ENCODE measurements at places on chromosomes 7 and 10. TPM values are rescaled to one million over a fixed set of nuclear protein-coding genes. Genes with fewer than 3 reads are reported as not detected.

DNA sequence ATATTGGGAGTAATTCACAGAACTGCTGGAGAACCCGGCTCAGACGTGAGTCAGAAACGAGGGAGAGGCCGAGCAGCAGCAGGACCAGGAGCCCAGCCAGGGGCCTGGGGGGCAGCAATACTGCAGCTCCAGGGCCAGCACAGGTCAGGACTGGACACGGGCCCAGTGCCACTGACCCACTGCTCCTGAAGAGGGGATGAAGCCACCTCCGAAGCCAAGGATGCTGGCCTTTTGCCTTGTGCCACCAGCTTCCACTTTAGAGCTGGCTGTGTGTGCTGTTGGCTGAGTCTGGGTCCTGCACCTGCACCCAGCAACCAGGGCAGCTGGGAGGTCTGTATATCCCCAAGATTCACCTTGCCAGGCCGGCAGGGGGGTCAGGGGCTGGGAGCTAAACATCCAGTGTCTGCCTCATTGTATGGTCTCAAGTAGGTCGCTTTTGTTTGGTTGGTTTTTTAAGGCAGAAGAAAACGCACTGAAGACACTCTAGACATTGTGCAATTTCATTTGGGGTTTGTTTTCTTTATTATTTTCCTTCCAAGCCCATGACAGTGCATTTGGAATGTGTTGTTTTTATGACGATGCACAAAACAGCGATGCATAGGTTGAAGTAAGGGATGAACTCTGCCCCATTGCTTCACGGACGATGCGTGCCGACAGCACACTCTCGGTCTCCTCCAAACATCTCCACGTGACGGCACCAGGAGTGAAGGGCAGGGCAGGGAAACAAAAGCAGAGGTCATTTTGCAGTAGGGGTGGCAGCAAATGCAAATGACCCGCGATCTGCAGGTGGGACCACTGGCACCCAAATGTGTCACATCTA lies 27.7 kb upstream of the INSIG1 start:
- no peak for DNase-seq

SPDYE6 gene
- not detected for total RNA-seq

- no peak for DNase-seq
Observed at GRCh38 chr7:21986096-21986495, 40.4 kb upstream of the CDCA7L start.

DNA sequence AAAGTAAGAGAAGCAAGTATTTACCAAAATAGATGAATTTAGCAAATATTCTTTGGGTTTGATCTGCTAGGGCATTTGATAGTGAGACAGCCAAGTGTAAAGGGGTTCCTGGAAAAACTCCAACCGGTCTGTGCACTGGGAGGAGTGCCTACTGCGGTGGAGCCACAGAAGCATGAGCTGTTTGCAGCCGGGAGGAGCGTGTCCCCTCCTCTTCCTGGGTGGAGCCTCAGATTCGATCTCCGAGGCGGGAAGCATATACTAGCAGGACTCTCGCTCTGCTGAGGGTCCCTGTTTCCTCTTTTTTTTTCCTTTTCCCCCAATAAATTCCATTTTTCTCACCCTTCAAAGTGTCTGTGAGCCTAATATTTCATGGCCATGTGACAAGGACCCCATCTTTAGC lies 45.1 kb upstream of the MET start:
- no peak for DNase-seq

LLCFC1 gene
- total RNA-seq, result not detected

DNA sequence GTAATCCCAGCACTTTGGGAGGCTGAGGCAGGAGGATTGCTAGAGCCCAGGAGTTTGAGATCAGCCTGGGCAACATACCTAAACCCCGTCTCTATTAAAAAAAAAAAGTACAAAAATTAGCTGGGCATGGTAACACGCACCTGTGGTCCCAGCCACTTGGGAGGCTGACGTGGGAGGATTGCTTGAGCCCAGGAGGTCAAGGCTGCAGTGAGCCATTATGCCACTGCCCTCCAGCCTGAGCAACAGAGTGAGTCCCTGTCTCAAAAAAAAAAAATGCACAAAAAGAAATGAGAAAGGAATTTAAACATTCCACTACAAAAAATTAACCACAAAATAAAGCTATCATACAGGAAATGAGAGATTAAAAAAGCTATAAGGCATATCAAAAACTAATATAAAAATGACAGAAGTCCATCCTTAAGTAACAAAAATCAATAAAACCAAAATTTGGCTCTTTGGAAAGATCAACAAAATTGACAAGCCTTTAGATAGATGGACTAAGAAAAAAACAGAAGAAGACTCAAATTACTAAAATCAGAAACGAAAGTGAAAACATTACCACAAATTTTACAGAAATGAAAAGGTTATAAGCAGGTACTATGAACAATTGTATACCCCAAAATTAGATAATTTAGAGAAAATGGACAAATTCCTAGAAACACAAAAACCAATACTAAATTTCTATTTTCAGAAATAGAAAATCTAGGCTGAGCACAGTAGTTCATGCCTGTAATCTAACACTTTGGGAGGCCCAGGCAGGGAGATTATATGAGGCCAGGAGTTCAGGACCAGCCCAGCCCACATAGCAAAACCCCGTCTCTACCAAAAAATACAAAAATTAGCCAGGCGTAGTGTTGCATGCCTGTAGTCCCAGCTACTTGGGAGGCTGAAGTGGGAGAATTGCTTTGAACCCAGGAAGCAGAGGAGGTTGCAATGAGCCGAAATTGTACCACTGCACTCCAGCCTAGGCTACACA lies 42.4 kb upstream of the NANOS1 start:
- DNase-seq, result no peak

- no peak for DNase-seq
Observed at GRCh38 chr10:92792661-92793060, 55.7 kb upstream of the EXOC6 start.

DNA sequence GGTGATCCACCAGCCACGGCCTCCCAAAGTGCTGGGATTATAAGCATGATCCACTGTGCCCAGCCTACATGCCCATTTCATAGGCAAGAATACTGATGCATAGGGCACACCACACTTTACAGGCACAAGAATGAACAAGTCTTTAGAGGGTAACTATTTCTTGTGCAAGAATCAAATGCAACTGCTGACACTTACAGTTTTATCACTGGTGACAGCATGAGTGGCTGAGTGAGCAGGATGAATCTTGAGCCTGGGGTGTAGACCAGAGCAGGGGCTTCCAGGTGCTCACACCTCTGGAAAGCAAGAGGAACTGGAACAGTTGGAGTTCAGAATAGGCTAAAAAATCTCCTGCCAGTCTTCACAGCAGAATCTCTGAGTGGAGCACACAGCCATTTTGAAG lies 287.5 kb downstream of the KCNMA1 start:
- DNase-seq, result no peak

GRCh38 chr10:43801140-43801539 lies 152.5 kb upstream of the ZNF32 start:
- no peak for DNase-seq

OR2A1 gene
- total RNA-seq, result 0.20 TPM

MMP21 gene
- 0.20 TPM for total RNA-seq

LRRC61 gene
- total RNA-seq, result 3.0 TPM

- no peak for DNase-seq
Observed at GRCh38 chr7:149686449-149686848, 86.9 kb downstream of the ZNF467 start.

ZNF365 gene
- 2.7 TPM for total RNA-seq

DNA sequence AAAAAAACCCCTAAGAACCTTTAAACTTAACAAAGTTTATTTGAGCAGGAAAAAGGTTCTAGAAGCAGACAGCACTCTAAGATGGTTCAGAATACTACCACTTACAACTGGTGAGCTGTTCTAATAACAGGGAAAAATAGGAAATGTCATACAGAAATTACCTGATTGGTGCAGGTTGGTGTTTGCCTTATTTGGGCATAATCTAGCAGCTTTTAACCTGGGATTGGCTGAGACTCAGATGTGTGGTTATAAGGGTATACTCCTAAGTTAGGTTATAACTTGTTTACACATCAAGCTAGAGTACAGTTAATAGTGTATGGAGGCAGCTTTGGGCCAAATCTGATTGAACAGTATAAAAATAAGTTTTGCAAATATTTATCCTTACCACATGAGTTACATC lies 59.8 kb downstream of the MAPK8 start:
- no peak for DNase-seq

PDAP1 gene
- 14.3 TPM for total RNA-seq

- DNase-seq, result no peak
Observed at GRCh38 chr7:151395036-151395367, 14.8 kb downstream of the WDR86 start.

FBXW4 gene
- total RNA-seq, result 34.4 TPM

DNA sequence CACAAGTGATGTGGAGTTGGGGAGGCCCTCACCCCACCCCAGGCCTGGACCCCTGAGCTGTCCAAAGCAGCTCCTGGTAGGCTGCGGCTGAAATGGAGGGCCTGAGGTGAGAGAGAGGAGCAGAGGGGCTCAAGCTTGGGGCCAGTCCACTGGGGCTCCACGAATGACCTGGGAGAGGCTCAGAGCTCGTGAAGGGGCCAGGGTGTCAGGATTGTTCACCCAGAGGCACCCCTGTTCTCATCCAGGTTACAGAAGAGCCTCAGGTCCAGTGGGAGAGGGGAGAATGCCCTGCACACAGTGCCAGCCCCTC lies 102.2 kb upstream of the RET start:
- DNase-seq, result no peak

DNA sequence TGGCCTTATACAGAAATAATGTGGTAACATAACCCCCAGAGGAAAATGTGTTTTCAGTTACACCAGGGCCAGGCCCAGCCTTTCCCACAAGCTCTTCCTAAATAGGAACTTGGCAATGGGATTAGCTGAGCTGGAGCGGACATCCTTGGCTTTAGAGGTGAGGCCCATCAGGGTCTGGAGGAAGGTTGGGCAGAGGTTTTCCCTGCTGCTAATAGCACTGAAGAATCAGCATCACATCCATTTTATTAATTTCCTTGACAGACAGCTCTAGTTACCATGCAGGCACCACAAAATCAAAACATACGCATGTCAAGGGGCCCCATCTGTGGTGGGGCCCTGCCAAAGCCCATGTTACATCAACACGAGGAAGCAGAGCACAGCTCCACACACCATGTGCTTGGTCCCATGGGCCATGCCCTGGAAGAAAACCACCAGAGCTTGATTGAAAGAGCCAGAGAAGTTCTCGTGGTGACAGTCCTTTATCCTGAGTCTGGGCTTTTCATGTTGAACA lies 566.6 kb downstream of the KCNMA1 start:
- peak; percentile 98 for DNase-seq

PPP1R9A gene
- total RNA-seq, result 15.0 TPM

TDRD1 gene
- 0.20 TPM for total RNA-seq

DNA sequence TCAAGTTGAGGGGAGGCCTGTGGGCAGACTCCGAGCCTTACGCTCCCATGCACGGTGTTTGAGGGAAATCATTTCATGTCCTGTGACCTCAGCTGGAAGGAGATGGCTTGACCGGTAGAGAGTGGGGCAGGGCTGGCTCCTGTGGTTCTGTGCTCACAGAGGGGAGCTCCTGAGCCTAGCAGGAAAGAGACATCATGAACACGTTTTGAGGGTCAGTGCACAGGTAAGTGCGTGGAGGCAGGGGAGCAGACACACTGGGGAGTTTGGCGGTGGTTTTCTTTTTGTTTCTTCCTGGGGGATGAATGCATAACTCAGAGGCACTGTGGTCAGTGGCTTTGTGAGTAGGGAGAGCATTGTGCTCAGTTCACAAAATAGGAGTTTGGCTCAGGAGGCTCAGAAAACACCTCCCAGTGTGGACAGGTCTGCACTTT lies 22.5 kb downstream of the ADCY1 start:
- DNase-seq, result no peak

DNA sequence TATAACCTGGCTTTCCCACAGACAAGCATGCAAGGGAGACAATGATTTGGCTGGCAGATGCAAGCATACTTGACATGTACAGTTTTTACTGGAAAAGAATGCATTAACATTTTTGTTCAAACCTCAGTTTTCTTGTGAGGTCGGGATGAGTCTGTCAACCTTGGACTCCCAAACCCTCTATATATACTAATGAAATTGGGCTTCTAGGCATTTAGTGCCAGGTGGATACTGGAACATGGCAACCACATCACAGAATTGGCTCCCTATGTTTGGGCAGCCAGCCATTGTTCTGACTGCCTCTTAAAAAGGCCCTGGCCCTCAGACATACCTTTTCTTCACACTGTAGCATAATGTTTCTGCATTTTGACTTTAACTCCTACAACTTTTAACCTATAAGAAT lies 39.1 kb downstream of the CDK6 start:
- DNase-seq, result no peak

DNA sequence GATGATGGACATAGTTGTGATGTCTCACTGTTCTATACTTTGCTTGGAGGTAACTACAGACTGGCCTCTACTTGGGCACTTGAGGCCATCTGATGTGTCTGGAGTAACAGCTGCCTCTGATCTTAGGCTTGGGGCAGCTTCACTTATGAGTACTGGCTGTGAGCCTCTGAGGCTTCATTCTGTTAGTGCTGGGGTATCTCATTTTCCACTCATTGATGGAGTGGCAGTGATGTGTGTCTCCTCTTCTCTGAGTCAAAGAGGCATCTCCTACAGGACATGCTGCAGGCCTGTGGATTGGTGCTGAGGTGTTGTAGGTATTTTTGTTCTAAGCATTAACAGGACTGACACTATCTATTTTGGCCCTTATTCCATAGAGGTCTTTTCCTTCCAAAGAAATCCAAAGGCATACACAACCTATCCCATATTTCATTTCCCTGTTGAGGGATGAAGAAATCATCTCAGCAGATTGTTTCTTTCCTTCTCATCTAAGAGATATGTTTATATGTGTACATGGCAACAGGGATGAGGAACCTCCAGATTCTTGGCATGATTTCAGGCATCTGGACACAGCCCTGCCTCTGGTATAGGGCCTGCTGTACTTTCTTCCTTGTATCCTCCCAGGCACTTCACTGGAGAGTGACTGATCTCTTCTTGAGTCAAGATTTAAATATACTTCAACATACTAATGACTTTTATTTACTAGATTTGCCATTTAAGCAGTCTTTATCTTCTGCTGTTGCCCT lies 65.7 kb upstream of the NOBOX start:
- peak; percentile 2 for DNase-seq

KLF14 gene
- total RNA-seq, result 0.89 TPM

DNA sequence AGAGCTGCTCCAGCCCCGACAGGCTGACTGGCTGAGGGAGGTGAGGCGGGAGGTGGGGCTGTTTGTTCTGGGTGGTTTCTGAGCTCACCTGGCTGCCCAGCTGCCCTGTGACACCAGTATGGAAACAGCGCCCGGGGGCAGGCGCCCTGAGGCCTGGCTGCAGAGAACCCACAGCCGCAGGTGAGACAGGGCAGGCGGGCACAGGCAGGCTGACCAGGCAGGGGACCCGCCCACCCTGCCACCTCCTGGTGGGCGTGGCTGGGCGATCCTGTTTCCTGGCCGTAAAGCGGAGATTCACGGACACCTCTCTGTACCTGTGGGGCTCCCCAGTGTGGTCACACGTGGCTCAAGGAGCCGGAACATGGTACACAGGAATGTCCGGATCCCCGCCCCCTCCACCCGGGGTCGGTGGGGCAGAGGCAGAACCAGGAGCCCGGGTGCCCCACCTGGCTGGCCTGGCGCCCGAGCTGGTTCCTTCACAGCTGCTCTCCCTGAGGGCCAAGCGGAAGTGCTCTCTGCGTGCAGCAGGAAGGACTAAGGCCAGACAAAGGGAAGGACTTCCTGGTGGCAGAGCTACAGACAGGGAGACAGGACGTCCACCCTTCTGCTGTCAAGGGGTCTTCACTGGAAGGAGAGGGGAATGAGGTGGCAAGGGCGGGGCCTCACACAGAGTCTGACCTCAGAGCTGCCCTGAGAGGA lies 3.9 kb downstream of the MICALL2 start:
- DNase-seq, result no peak

GRCh38 chr7:10888861-10889260 lies 84.8 kb upstream of the PHF14 start:
- no peak for DNase-seq

Measured in skin of body (tissue), 3 donors.